ENCODE measurements at places on chromosomes 6 and 20.

- no peak for DNase-seq
These were observed 53.0 kb upstream of the RALY start for GRCh38 chr20:33940666-33941065.

DNA sequence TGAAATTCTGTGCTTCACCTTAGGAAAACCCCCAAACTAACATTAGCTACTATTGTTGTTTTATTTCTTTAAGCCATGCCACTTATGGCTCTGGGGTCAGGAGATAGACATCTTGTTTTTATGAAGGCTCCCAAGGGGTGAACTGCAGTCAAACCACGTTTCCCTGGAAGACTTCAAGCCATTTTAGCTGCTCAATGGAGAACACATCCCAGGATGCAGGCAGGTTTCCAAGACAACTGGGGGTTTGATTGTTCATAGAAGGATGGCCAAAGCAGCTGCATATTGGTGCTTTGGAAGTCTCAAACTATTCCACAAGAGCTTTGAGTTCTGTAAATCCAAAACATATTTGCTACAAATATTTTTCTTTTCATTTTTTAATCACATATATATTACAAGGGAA, 818.0 kb downstream of the MAFB start:
- peak; percentile 65 for DNase-seq

GRCh38 chr6:145009711-145010110, 724.6 kb downstream of the UTRN start:
- DNase-seq = no peak

DNA sequence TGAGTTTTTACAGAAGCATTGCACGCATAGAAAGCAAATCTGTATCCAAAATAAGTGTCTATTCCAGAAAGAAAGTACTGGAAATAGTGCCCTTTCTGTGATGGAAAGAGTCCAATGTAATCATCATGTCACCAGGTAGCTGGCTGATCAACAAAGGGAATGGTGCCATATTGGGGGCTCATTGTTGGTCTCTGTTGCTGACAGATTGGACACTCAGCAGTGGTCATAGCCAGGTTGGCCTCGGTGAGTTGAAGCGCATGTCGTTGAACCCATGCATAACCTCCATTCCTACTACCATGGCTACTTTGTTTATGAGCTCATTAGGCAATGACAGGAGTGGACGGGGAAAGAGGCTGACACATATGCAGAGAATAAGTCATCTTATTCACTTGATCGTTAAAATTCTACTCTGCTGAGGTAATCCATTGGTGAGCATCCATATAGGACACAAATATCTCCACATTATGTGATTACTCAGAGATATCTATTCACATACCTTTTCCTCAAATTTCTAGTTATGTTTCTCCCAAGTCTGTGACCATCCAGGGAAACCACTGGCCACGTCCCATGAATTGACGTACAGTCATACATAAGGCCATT, 560.5 kb downstream of the HAO1 start:
- no peak for DNase-seq

GRCh38 chr6:110298916-110299315, 59.2 kb downstream of the METTL24 start:
- DNase-seq = no peak

- DNase-seq = no peak
These were observed 71.8 kb downstream of the RIOK1 start for GRCh38 chr6:7461416-7461815.

DNA sequence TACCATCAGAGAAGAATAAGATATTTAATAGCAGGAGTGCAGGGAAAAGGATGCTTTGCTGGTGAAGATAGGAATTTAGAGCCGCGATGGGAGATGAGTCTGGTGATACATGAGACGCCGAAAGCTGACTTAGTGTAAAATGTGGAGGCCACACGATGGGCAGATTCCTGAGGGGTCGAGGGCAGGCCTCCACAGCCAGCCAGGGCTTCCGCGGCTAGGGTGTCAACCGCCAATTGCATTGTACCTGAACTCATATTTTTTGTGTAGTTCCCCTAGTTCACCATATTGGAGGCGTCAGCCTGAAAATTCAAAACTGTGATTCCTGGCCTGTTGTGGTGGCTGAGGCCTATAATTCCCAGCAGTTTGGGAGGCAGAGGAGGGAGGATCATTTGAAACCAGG, 8.5 kb downstream of the ETV7 start:
- DNase-seq = no peak

DNA sequence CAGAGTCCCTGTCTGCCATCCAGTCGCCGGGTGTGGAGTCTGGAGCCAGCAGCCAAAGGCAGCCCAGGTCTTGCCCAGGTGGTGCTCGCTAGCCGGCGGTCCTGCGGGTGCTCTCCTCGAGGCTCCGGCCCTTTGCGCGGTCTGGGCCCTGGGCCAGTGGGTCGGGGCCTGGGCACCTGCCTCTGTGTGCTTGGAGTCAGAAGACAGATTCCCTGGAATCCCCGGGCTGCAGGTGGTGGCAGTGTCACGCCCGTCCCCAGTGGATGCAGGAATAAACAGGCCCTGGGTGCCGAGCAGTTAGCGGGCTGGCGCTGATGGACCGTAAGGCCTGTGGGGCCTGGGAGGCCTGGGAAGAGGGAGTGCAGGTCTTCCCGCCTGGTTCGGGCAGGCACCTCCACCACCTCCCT, 5.3 kb downstream of the SS18L1 start:
- no peak for DNase-seq

DNA sequence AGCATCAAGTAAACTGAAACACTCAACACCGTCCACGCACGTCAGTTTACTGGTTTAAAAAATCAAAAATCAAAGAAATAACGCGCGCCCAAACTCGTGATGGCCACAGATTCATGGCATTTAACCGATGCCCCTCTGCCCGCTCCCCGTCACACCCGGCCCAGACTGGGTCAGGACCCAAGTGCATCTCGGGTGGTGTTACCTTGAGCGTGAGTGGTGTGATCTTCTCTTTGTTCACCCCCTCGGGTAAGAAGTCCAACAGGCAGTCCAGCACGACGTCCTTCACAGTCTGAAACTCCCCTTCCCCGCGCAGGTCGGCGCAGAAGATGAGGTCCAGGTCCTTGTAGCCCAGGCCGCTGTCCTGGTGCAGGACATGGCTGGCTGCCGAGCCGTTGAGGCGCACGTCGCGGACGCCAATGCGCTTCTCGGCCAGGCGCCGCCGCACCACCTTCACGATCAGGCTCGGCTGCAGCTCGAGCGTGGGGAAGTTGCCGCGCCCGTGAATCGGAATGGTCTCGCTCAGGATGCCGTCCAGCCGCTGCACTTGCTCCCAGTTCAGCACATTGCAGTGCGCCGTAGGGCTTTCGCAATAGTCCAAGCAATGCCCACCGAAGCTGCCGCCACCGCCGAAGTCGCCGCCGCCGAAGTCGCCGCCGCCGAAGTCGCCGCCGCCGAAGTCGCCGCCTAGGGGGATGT, 945 bp downstream of the TENT5A start:
- DNase-seq = peak; percentile 38

- DNase-seq = no peak
These were observed 72.5 kb downstream of the PTPN1 start for GRCh38 chr20:50582591-50583234.

DNA sequence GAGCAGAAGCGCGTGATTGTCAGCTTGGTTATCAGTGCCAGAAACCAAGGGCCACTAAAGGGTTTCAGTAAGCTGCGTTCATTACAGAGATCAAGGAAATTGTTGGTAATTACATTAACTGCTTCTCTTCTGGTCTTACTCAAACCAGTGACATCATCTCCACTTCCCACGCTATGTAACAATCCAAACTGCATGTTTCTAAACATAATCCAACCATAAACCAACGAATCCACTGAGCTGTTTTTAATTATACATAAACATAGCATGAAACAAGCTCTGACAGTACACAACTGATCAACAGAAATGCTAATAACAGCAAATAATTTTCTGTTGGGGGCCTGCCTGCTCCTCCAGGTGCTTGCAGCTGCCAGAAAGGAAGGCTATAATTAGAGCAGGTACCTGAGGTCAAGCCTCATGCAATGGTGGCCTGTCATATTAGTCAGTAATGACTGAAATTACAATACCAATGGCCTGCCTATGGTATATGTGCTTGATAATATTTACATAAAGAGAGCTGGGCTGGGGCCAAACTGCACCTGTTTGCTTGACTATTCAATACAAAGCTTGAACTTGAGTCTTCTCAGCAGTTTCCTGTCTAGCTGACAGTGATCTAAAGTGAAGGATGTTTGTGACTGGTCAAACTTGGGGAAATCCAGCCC, 40.1 kb downstream of the ILRUN start:
- DNase-seq = peak; percentile 87

DNA sequence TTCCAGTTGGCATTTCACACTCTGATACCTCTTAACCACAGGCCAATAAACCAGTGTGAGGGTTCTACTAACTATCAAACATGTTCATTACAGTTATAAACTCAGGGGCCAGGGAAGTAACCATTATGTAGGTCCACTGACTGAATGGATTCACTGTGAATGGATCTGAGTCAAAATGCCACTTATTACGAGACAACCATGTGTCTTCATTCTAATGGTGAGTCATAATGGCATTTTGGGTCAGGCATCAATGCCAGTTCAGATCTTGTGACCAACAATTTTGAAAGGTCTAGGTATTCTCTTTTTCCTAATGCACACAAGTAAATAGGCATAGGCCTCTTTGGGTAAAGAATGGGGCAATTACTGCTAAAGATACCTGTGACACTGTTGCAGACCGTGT, 112.2 kb upstream of the HEY2 start:
- no peak for DNase-seq

DNA sequence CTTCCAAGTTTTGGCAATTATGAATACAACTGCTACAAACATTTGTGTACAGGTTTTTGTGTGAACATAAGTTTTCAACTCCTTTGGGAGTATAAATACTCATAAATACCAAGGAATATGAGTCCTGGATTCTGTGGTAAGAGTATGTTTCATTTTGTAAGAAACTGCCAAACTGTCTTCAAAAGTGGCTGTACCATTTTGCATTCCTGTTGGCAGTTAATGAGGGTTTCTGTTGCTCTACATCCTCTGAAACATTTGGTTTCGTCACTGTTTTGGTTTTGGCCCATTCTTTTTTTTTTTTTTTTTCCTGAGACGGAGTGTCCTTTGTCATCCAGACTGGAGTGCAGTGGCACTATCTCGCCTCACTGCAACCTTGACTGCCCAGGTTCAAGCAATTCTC, 8.5 kb downstream of the AP5S1 start:
- DNase-seq = no peak

- DNase-seq = peak; percentile 49
These were observed 3.1 kb downstream of the HM13 start for GRCh38 chr20:31517373-31517772.

DNA sequence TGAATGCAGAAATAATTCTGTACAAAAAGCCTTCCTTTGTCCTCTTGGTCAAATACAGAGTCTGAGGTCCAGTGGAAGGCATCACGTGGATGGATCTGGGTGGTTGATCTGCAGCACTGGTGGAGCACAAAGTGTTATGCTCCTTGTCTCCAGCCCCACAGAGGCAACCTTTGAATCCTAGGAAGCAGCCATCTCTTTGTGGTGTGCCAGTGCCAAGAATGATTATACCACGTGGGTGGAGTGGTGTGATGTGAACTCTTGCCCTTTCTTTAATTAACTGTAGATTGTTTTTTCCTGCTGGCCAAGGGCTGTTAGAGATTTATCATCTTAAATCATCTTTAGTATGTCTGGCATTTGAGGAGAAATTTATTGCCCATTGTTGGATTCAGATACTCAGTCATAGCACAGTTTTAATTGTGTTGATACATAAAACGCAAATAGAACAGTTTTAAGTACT, 31.1 kb downstream of the NCOA7 start:
- DNase-seq = peak; percentile 79

DNA sequence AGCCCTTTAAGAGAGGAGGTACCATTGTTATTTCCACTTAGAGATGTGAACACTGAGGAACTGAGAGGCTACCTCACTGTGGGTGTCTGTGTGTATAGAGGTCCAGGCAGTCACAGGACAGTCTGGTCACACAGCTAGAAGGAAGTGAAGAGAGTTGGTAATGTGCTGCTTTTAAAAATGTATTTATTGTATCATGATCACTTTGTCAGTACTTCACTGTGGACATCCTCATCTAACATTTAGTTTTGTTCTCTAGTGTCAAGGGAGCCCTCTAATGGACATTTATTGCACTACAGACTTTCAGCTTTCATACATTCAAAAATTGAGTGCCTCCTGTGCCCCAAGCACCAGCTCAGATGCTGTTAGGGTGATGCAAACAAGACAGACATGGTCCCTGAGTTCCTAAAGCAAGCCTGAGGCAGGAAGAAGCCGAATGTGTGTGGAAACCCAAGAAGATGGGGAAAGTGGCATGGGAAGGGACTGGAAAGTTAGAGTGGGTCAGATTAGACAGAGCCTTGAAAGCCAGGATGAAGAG, 123.0 kb downstream of the SLC16A10 start:
- peak; percentile 64 for DNase-seq

- no peak for DNase-seq
These were observed 10.7 kb downstream of the MSH5 start for GRCh38 chr6:31750411-31751022.

- DNase-seq = no peak
These were observed 33.4 kb upstream of the RSPO4 start for GRCh38 chr20:1035466-1035865.

DNA sequence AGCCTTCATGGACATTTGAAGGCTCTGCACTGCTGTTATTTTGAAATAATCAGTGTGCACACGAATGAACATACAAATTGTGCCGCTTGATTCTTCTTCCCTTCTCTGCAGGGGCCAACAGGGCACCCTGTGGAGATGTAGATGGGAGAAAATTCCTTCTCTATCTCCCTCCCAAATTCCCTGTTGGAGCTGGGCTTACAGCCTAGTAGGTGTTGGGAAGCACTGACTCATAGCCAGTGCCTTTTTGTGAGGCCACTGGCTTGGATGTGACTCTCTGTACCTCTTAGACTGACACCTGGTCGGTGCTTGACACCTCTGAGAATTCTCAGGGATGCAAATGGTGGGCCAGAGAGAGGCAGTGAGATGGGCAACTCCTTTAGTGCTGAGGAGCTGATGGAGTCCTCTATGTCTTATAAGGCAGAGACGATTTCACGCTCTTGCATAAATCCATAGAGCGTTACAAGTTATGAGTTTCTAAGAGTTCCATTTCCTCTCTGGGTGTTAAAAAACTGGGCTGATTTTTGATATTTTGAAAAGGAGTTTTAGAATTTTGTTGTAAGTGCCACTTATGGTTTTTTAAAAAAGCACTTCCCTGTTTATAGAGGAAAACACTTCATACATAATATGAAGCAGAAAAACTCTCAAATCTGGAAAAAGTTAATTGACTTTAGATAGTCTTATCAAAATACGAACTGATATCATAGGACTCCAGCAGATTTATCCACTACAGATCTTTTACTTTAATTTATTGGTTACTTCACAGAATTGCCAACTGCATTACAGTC, 89.8 kb upstream of the MAP3K7 start:
- DNase-seq = no peak

DNA sequence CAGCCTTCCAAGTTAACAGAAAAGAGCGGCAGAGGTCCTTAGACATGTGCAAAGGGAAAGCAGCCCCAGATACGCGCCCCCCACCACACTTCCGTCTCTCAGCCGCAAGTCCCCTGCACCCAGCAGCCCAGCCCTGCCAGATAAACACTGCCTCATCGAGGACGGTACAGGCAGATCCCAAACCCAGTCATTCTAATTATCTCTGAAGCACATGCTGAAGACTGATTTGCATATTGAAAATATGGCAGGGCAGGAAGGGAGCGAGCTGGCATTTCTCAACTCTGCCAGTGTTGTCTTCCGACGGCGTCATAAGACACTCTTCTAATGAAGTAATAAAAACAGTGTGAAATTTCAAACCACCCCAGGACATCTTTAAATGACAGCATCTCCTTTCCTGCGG, 122.8 kb upstream of the CDH4 start:
- no peak for DNase-seq

All from SK-N-DZ (cell line).